Karpas-422 (cell line): ENCODE measurements at places on chromosomes 12 and 14. TPM values are rescaled to one million over a fixed set of nuclear protein-coding genes. Genes with fewer than 3 reads are reported as not detected.

Gene CISTR
- total RNA-seq: not detected in 2 replicates

Gene FOXN4
- total RNA-seq: not detected in 2 replicates

Gene RDH16
- 0.11 TPM in 1 of 2 replicates, not detected in the other for total RNA-seq

Gene EML1
- not detected in 2 replicates for total RNA-seq

Gene PIWIL1
- not detected in 2 replicates for total RNA-seq

Gene MAGOHB
- 35.3 and 55.4 TPM in 2 replicates for total RNA-seq

Gene GDF3
- not detected in 2 replicates for total RNA-seq

Gene TSPAN19
- total RNA-seq: not detected in 2 replicates

Gene SDR9C7
- total RNA-seq: not detected in 2 replicates

Gene ARMH4
- total RNA-seq: 0.07 and 0.75 TPM in 2 replicates

Gene KCNH5
- total RNA-seq: 0.04 TPM in 1 of 2 replicates, not detected in the other

Gene ZC3H14
- 69.8 and 91.1 TPM in 2 replicates for total RNA-seq

Gene NANOG
- total RNA-seq: not detected in 2 replicates

Gene WDHD1
- 14.0 and 31.2 TPM in 2 replicates for total RNA-seq

Gene TCTN1
- total RNA-seq: 31.0 and 31.3 TPM in 2 replicates

Gene TEX52
- total RNA-seq: not detected in 2 replicates

Gene NUAK1
- total RNA-seq: not detected in 2 replicates

Gene BMP4
- total RNA-seq: not detected in 2 replicates

Gene C12orf75
- 149 and 291 TPM in 2 replicates for total RNA-seq

Gene RPL10L
- not detected in 2 replicates for total RNA-seq

Gene GPR162
- not detected in 2 replicates for total RNA-seq

Gene TAS2R50
- total RNA-seq: 3.9 and 12.0 TPM in 2 replicates

Gene TMBIM6
- 180 and 386 TPM in 2 replicates for total RNA-seq

Gene TMTC3
- total RNA-seq: 5.6 and 16.6 TPM in 2 replicates

Gene GARIN6
- total RNA-seq: not detected in 2 replicates

Gene SAMD4A
- total RNA-seq: 77.2 and 94.7 TPM in 2 replicates

Gene TAS2R20
- total RNA-seq: 4.0 and 18.2 TPM in 2 replicates

Gene IFI27L2
- 118 and 145 TPM in 2 replicates for total RNA-seq

Gene GALNT16
- total RNA-seq: 0.15 TPM in 1 of 2 replicates, not detected in the other

Gene LRTM2
- total RNA-seq: not detected in 2 replicates

Gene PRPF40B
- 5.0 and 14.1 TPM in 2 replicates for total RNA-seq

Gene TMEM229B
- total RNA-seq: 60.2 and 84.7 TPM in 2 replicates

Gene PTPRR
- total RNA-seq: not detected in 2 replicates

Gene RASSF9
- not detected in 2 replicates for total RNA-seq

Gene KRT82
- total RNA-seq: not detected in 2 replicates

Gene OXA1L
- 250 and 484 TPM in 2 replicates for total RNA-seq
